ENCODE measurements at places on chromosomes 4 and X. TPM values are rescaled to one million over a fixed set of nuclear protein-coding genes. Genes with fewer than 3 reads are reported as not detected.

- DNase-seq: no peak
These were observed 60.9 kb downstream of the BMP15 start for GRCh38 chrX:50971395-50971794.

POU4F2 gene
- not detected for total RNA-seq

SRD5A3 gene
- total RNA-seq: 10.3 TPM

SLIT2 gene
- total RNA-seq: not detected

GRCh38 chr4:65798498-65799127 lies 128.3 kb upstream of the EPHA5 start:
- DNase-seq: no peak

DNA sequence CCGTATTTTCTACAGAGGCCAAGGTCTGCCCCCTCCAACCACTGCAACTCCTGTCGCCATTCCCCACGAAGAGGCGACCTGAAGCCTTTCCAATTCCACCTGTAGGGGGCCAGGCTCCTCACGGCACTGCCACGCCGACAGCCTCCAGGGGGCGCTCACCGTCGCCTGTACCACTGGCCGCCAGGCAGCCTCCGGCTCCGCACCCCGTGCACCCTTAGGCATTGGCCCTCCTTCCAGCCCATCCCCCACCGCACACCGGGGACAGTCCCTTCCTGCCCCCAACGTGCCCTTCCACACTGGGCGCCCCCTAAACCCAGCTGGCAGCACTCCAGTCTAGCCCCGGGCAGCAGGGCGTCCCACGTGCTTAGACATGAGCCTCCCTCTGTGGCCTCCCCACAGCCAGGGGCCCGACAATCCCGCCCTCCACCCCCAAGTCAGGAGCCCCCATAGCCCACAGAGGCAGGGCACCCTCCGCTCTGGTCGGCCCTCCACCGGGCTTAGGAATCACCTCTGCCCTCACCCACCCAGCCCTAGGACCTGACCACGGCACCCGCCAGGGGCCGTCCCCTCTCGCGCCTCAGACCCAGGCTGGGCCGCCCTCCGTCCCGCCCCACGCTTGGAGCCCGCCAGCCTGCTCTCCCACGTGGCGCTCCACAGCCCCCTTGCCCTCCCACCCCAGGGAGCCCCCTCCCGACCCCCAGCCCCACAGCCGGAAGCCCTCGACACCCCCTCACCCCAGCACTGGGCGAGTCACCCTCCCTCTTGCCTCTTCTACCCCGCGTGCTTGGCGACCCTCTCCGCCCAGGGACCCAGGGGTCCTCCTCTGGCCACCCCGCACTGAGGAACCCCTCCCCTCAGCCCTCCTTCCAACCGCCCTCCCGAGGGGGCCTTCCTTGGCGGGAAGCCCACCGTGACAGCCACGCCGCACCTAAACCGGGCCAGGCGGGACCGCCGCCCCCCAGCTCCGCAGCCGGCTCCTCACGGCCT lies 711 bp downstream of the PNMA6E start:
- peak; percentile 58 for DNase-seq

GRCh38 chrX:49276671-49277534 lies 7.3 kb downstream of the PPP1R3F start:
- DNase-seq: no peak

DNA sequence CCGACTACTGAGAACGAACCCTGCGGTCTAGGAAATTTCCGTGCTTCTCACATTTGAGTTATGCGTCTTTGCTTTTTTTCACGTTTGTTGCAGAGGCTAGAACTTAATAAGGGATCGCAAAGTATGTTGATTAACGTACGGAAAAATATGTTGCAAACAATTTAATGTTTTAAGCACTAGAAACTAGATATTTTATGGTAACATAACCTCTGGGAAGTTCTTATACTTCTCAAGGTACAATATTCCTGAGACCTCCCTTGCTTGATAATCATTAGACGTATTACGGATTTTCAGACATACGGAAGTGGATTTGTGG lies 639 bp upstream of the PRDM5 start:
- DNase-seq: no peak

GRCh38 chrX:15931362-15931761 lies 76.7 kb upstream of the AP1S2 start:
- DNase-seq: no peak

DNA sequence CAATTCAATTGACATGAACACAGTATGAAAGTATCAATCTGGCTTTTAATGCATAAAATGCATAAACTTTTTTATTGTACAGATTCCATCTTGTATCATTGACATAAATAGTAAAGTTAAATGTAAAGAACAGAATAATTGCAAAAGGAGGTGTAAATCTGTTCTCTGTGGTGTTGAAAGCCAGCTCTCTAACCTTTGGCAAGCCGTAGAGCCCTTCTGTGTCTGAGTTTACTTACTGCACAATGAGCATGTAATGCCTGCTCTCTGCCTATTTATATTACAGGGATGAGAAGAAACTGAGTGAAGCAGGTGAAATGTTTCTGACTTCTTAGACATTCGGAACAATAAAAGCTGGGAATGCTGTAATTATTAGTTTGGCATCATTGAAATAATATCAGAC lies 389.3 kb upstream of the EPHA5 start:
- no peak for DNase-seq

DNA sequence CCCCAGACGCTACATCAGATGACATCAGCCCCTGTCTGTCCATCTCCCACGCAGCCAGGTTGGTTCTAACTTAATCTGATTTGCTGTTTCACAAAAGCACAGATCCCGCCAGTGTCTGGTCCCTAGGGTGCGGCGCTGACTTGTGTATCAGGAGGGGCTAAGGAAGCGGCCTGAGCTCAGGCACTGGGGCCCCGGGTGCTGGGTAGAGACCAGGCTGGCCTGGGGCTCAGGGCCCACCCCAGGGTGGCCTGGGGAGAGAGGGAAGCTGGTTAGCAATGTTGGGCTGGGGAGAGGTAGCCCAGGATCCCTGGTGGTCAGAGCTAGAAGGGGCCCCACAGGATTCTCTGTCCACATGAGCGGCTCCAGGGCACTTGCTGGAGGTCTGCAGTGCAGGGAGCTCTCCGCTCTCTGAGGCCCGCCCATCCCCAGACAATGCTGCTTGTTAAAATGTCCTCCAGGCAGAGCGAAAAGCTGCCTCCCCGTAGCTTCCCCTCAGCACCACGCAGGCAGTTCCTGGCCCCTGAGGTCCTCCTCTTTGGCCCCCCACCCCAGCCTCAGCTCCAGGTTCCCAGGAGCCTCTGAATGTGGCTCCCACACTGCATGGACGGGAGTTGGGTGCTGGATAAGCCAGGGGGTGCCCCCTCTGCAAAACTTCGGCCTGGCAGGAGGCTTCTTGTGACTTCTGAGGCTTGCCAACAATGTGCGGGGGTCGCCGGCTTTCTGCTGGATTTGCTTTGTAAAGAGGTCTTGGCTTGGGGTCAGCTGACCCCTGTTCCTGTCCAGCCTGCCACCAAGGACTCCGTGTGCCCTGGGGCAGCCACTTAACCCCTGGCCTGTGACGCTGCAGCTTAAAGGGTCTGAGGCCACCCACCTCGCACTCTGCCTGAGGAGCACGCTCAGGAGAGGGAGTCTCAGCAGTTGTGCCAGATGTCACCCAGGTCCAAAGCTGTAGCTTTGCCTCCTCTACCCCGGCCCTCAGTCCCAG lies 112.9 kb downstream of the CPZ start:
- DNase-seq: no peak

DNA sequence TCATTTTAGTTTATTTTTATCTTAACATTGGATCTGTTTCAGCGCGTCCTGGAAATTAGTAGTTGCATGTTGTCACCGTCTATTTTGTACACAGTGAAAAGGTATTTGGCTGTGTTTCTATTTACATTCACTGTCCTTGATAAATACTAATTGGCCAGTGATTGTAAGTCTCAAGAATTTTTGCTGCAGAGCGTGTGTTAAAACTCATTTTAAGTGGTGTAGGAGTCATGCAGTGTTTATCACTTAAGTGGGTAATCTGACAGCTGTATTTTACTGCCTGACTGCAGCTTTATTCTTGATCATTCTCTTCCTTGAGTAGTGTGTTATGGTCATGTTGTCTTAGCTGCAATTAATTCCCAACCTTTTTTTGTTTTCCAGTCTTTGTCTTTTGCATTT lies 9.8 kb downstream of the GUCY1A1 start:
- DNase-seq: no peak

CYLC1 gene
- not detected for total RNA-seq

STAP1 gene
- 31.0 TPM for total RNA-seq

GPRASP2 gene
- total RNA-seq: 0.35 TPM

GRCh38 chr4:150316332-150317205 lies 238.3 kb downstream of the DCLK2 start:
- DNase-seq: no peak

PSAPL1 gene
- not detected for total RNA-seq

- DNase-seq: no peak
These were observed 129.1 kb upstream of the LDB2 start for GRCh38 chr4:17027495-17027894.

GRCh38 chr4:185775792-185776555 lies 36.0 kb downstream of the SORBS2 start:
- no peak for DNase-seq

DNA sequence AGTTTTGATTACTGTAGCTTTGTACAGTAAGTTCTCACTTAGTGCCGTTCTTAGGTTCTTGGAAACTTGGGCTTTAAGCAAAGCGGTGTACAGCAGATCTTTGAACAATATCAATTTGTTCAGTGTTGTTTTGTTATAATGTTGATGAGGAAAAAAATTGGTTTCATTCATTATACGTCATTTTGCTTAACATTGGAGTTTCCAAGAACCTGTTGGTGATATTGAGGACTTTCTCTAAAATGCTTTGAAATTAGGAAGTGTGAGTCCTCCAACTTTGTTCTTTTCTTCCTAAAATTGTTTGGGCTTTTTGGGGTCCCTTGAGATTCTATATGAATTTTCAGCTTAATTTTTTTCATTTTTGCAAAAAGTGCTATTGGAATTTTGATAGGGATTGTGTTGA lies 49.1 kb downstream of the STAG2 start:
- no peak for DNase-seq

DNA sequence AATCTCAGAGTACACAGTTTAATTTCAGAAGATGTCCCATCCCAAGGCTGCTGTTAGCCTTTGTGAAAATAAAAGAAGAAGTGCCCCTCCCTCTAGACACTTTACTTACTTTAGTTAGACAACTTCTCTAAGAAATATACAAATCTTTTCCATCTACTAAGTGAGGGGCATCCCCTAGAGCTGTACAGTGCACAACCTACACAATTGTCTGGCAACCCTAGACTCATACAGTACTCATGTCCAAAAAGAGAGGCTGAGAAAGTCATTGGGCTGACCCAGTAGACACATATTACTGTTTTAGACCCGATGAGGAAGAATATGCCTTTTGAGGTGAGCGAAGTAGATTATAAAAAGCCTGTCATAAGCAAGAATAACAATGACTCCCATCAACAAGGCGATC lies 297.6 kb downstream of the IDS start:
- DNase-seq: no peak

- DNase-seq: no peak
These were observed 269.1 kb upstream of the SLIT2 start for GRCh38 chr4:19982556-19982955.

DNA sequence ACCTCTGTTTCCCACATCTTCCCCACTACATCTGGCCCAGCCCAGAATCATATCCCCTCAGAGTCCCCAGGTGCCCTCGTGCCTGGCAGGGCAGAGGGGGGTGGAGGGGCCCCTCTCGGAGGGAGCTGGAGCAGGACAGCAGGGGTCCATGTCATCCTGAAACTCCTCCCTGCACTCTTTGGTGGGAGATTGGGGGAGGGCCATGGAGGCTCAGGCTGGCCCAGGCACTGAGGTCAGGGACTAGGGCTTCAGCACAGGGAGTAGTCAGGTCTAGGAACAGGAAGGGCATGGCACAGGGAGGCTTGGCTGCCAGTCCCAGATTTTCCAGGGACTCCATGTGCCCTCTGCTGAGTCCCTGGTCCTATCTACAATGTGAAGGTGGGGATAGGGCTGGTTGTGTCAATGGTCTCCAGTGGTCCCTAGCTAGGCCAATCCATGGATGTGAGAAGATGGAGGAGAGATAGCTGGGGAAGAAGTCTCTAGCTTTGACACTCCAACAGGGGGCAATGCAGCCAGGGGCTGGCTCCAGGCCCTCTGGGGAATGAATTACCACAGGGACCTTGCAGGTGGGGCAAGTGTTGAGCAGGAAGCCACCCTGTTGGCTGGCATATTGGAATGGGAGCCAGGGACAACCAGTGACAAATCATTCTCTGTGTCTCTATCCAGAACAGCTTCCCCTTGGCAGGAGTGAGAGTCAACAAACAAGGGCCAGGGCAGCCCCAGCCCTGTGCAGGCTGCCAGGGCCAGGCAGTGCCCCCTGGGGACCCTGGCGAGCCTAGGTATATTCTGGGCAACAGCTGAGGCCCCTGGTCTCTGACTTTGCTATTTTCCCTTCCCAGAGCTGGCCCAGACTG lies 154.4 kb downstream of the EFNB1 start:
- DNase-seq: no peak

- no peak for DNase-seq
These were observed 15.0 kb downstream of the G6PD start for GRCh38 chrX:154531626-154532025.

DNA sequence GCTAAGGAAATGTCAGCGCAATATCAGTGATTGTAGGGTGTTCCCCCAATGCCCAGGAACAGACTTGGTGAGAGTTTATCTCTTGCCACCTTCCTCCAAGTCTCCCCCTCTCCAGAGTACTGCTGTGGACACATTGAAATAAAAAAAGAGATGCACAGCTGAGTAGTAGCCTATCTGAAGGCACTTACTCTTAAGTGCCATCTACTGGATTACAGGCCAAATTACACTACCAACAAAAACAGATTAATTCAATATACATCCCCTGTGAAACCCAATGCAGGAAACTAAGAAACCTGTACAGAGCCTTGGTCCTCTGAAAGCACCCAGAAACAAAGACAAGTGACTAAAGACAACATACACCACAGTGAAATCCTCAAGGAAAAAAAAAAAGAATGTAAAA lies 460.3 kb downstream of the ZIC3 start:
- DNase-seq: no peak

XAGE2 gene
- not detected for total RNA-seq

DNA sequence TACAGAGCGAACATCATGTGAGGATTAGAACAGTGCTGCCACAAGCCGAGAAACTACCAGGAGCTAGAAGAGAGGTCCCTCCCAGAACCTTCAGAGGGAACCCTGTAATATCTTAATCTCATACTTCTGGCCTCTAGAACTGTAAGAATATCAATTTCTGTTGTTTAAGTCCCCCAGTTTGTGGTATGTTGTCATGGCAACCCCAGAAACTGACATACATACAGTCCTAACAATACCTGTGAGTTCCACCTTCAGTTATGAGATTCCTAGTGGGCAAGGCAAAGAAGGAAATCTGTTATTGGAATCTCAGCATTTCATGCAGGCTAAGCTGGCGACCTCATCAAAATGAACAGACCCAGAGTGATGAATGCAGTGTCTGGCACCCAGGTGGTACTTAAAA lies 42.5 kb downstream of the ZBTB49 start:
- no peak for DNase-seq

FAM149A gene
- 0.50 TPM for total RNA-seq

DNA sequence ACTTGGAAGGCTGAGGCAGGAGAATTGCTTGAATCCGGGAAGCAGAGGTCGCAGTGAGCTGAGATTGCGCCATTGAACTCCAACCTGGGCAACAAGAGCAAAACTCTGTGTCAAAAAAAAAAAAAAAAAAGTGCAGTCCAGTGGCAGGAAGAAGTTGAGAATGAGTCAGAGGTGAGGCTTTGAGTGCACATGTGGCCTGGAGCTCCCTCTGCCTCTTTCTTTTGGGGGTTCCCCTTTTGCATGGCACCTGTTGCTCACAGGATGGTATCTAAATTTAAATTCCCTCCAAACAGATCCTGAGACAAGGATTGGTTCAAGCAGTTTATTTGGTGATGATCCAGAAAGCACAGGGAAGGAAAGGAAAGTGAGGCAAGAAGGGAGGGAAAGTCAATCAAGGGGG lies 151.4 kb upstream of the STX18 start:
- no peak for DNase-seq

ALB gene
- total RNA-seq: not detected
